ENCODE measurements at places on chromosomes 12 and 14.
A peak's percentile ranks its signal among the peaks of the same experiment; 100 is the strongest.

DNA sequence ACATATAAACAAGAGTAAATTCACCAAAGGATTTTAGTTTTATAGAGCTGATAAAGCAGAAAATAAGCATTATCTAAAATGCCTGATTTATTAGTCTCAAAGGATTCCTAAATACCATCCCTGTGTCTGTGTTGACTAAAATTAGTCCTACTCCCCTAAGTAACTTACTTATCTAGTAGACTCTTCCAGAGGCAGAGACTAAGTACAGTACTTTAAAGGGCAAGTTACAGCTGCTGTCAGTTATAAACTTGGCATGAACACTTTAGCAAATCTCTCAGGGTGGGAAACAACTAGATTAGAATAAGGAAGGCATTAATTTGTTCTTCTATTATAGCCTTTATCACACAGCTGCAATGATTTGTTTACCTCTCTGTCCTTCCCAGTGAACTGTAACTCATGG, 46.0 kb downstream of the ATP2B1 start:
- DNase-seq, result no peak

DNA sequence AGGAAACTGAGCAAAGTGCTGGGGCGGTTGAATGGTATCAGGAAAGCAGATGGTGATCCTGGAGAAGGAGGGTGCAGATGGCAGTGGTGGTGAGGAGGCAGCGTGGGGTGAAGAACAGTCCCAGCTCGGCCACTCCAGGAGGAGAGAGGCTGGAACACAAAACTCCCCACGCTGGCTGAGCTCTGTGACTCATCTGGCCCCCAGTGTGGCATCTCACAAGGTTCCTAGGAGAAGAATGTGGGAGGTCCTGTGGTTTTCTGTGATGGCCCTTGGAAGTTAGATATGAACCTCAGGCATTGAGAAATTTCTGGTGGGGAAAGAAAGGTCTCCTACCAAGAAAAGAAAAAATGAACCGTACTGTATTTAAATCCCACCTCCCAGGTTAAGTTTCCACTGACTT, 8.0 kb upstream of the NRXN3 start:
- peak; percentile 8 for DNase-seq

DNA sequence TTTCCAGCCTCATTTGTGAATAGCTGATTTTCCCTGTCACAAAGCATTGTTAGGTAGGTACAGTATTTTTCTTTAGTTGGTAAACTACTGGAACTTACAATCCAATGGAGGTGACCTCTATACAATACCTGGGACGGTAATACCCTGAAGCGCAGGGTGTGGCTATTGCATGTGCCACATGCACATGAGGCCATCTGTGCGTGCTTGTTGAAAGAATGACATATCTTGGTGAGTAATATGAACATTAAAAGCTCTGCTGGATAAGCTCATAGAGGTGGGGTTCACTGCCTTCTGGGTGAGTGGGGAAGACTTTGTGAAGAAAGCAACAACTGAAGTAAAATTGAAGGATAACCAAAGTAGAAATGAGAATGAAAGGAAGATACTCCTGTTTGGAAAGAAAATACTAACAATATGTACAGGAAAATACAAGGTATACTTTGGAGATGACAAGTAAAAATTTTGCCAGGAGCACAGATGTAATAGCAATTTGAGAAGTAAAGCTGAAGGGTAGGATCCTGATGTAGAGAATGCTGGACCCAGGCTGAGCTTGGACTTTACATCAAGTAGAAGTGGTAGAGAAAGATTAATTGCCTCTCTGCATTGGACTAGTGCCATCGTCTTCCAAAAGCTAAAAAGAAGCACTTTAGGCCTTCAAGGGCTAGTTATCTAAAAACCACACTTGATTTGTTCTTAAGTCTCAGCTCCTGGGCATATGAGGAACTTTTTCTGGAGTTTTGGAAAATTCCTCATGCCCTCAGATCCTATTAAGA, 97.1 kb downstream of the SLC38A6 start:
- no peak for DNase-seq

DNA sequence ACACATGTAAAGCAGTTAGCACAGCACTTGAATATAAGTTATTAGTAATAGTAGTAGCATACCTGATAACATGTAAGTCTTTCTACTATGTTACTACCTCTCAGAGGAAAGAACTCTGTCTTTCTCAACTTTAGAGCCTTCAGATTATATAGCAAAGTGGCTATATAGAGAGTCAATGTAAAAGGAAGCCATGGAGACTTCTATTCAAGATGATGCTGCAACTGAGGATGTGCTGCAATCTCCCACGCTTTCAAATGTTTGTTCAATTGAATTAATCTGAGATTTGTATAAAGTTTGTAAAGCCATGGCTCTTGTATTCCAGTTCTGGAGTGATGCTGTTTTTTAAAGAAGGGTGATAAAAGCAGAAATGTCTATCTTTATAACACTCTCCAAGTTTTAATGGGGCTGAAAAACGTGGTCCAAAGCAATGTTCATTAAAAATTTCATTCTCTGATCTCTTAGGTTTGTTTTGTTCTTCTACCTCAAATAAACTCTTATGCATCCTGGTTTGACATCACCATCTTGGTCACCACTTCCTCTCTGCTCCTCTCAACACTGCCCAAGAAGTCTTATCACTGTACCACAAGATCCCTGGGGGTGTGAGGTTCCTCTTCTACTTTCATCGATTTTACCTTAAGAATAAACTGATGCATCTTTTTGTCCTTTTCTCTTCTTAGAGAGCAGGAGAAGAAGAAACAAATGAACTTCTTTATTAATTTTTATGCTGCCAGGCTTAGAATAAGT, 40.6 kb downstream of the C12orf42 start:
- DNase-seq, result peak; percentile 40

- no peak for DNase-seq
Measured at GRCh38 chr12:99833397-99833796, 151.3 kb downstream of the ANKS1B start.
